Mucosa of gallbladder (tissue), 1 donor: ENCODE measurements at places on chromosomes 4 and X. TPM values are rescaled to one million over a fixed set of nuclear protein-coding genes. Genes with fewer than 3 reads are reported as not detected.

DNA sequence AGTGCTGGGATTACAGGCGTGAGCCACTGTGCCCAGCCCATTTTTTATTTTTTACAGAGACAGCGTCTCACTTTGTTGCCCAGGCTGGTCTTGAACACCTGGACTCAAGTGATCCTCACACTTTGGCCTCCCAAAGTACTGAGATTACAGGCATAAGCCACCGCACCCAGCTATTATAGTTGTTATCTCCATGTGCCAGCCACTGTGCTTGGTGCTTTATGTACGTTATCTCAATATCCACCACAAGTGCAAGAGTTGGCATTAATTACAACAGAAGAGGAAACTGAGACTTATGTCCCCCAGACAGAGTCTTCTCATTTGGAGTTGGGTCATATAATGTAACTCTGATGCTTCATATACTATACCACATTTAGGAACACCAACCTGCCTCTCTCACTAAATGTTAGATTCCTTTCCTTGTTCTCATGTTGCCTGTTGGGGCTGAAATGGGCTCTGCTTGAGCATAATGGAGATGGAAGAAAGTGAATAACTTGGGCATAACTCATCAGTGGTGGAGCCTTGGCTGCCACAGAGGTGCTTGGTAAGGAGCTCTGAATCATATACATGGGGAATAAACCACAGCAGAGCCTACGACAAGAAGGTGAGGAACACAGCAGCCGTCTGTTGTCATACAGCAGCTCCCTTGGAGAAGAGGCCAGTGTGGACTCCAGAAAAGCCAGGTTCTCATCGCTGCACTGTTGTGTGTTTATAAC, 84.3 kb downstream of the SPRY1 start:
- no peak for DNase-seq

GRCh38 chr4:120304801-120305200, 238.2 kb upstream of the MAD2L1 start:
- DNase-seq, result no peak

SLC6A14 gene
- 0.12 TPM for total RNA-seq

RNF175 gene
- 0.17 TPM for total RNA-seq
